ENCODE measurements at places on chromosomes 4 and X. TPM values are rescaled to one million over a fixed set of nuclear protein-coding genes. Genes with fewer than 3 reads are reported as not detected.

Gene LNX1
- total RNA-seq = 7.9 TPM

DNA sequence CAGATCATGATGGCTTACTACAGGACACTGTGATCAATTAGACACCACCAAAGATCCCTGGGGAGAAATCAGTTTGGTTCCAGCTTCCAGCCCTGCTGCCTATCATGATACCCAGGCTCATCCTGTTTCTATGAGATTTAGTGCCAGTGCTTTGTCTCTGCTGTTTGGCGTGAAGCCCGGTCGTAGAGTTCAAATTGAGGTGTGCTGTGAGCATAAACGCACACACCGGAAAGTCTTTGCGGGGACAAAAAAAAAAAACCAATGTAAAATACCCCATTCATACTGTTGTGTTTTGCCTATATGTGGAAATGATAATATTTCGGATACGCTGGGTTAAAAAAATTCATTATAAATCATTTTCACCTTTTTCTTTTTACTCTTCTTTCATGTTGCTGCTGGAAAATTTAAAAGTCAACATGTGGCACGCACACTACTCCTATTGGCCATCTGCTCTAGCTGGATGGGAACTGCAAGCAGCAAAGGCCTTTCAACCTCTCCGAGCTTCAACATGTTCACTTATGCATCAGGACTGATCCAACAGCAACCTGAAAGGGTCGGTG is 607 bp upstream of the DKC1 start:
- no peak for DNase-seq

GRCh38 chrX:153517423-153517822 is at the start of gene ATP2B3:
Gene ATP2B3 (plus strand): TSS chrX:153517642. CDS start chrX:153536248, 18,606 bp downstream.
- DNase-seq = no peak

DNA sequence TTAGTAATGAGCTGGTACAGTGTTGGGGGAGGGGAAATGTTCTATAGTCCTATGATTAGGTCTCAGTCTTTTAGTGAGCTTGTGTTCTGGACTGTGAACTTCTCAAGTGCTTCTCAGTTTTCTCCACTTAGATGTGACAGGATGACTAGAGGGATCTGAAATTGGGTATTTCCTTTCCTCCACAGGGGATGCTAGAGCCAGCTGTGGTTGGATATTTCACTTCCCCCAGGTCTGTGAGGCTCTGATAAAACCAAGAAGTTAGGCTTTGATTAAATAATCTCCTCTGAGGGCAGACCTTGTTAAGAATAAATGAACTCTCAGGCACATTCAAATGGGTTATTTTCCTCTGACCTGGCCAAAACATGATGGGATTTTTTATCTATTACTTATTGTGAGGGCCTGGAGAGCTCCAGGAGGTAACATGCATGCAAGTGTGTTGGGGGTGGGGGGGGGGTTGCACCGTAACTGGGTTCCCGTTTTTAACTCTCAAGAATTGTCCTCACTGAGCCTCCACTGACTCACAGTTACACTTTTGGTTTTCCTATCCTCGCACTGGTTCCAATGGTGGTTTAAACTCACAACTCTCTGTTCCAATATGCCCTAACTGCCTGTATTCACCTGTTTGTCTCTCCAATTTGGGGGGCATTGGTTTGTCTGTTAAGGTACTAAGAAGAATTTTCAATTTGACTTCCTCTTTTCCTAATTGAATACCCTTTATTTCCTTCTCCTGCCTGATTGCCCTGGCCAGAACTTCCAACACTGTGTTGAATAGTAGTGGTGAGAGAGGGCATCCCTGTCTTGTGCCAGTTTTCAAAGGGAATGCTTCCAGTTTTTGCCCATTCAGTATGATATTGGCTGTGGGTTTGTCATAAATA is 28.1 kb upstream of the GLRA3 start:
- DNase-seq = no peak

GRCh38 chr4:111720866-111721265 is 424.4 kb upstream of the FAM241A start:
- DNase-seq = no peak

DNA sequence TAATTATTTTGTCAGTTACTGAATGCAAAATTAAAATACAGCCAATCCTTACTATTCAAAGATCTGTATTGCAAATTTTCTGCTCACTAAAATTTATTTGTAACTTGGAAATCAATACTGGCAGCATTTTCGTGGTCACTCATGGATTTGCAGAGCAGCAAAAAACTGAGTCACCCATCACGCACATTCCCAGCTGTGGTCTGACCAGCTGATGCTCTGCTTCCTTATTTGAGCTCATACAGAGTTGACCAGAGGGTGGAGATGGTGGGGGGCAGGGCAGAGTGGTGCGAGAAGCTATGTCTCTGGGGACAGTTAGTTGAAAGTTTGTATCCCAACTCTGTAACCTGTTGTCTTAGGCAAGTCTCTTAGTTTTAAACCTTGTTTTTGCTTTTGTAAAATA is 214.8 kb downstream of the SPCS3 start:
- DNase-seq = no peak

DNA sequence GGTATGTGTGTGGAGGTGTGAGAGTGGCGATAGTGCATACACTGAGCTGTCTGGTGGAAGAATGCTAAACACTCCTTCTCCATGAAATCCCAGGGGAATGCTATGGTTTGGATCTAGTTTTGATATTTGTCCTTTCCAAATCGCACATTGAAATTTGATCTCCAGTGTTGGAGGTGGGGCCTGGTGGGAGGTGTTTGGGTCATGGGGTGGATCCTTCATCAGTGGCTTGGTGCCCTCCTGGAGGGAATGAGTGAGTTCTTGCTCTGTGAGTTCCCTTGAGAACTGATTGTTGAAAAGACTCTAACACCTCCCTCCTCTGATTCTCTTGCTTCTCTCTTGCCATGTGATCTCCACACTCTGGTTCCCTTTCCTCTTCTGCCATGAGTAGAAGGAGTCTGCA is 114.1 kb upstream of the HHIP start:
- DNase-seq = no peak

GRCh38 chr4:168995537-168996295 is 14.3 kb downstream of the CBR4 start:
- DNase-seq = no peak

DNA sequence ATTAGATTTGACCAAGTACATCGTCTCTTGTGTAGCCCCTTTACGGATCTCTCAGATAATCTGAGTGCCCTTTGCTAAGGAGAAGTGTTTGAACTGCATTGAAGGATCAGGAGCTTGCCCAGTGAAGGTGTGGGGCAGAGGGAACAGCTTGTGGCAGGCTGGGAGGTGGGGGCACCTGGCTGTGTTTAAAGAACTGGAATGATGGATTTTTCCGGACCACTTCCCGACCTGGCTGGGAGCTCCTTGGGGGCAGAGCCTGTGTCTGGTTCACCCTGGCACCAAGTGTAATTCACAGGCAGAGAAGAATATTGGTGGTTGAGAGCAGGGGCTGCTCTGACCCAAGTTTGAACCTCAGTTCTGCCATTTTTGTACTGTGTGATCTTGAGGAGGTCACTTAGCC is 18.5 kb downstream of the TBC1D14 start:
- DNase-seq = no peak
